Non-pigmented ciliary epithelial cell (primary cell): ENCODE measurements at places on chromosomes 1 and 21.
A peak's percentile ranks its signal among the peaks of the same experiment; 100 is the strongest.

DNA sequence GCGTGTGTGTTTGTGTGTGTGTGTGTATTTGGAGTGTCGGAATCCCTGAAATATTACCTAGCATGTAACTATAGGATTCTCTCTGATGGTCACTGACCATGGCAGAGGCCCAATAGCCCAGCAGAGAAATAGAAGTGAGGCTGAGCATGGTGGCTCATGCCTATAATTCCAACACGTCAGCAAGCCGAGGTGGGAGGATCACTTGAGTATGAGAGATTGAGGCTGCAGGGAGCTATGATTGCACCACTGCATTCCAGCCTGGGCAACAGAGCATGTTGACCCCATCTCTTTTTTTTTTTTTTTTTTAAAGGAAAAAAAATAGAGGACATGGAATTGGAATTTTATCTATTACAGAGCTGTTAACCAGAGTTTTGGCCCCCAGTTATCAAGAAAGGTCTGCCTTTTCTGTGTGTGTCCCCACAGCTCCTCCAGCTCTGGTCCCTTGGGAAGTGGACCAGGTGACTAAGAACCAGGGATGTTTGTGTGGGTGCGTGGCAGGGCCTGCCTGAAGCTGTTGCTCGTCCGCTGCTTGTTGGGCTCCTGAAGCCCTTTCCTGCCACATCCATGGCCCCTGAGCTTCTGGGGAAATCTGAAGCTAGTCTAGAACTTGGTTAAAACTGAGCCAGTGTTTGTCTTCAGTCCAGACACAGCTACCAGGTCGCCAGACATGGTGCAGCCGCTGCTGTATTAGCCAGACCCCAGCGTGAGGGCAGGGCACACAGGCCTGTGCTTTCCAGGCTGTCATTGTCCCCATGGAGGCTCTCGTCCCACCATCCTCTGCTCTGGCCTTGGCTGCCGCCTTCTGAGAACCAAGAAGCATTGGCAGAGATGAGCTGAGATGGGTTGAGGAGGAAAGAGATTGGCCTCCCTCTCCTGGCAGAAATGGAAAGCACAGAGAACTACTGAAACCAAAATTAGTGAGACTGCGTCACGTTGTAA, 25.5 kb downstream of the CAPN9 start:
- no peak for DNase-seq

- no peak for DNase-seq
These were observed 1.7 kb downstream of the ID3 start for GRCh38 chr1:23557471-23558124.

DNA sequence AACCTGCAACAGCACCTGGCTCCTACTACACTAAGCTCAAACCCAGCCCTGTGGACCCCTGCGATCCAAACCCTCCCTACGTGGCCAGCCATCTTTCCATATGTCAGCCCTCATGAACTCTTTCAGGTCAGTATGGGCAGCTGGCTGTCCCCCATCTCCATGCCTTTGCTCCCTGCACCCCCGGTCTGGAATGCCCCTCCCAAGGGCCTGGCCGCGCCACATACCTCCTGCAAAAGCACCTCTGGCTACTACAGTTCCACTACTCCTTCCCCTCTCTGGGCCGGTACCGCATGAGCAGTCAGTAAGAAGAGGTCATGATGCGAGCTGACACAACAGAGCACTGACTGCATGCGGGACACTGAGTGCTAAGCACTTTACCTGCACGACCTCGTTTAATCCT, 10.0 kb upstream of the TAGLN2 start:
- DNase-seq = no peak

DNA sequence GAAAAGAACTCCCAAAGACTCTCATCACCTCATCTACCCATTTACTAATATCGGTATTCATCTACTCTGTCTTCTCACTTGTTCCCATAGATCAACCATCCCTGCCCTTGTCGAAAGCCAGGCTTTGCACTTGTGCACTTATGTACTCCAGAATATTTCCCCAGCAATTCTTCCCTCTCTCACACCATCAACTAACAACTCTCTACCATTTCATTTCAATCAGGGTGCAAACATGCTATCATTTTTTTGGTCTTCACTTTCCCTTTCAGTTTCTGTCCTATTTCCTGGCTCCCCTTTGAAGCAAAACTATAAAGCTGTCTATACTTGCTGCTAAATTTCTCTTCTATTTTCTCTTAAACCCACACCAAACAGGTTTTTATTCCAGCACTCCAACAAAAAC, 6.7 kb downstream of the C1orf105 start:
- no peak for DNase-seq

DNA sequence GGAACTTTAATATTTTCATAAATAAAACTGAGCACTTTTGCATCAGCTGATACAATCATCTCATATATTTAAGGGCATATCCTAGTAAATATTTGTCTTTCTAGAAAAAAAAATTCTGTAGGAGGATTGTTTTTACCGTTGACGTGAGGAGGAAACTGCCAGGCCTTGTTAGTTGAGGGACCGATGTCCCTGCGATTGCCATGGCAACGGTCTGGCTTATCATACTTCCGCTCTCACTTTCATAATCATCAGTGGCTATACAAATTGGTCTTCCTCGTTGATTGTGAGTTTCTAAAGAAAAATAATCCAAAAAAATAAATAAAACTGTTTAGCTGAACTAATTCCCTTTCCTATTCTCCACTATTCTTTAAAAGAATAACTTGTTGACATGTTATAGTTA, 69.3 kb upstream of the ANGPTL3 start:
- DNase-seq = no peak

DNA sequence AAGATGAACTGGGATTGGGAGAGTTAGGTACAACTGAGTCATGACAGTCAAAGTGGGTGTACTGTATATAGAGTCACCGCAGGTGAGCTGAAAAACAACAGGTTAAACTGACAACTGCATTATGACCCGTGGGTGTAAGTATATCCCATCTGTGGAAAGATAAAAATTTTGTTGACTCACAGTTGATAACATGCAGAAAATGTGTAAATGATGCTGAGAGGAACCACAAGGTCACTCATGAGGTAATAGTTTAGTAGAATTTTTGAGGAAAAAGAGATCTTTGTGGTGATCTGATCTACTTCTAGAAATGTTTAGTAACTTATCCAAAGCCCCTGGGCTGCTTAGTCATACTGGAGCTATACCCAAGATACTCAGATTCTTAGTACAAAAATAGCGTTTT, 838 bp downstream of the OR2C3 start:
- DNase-seq = no peak

DNA sequence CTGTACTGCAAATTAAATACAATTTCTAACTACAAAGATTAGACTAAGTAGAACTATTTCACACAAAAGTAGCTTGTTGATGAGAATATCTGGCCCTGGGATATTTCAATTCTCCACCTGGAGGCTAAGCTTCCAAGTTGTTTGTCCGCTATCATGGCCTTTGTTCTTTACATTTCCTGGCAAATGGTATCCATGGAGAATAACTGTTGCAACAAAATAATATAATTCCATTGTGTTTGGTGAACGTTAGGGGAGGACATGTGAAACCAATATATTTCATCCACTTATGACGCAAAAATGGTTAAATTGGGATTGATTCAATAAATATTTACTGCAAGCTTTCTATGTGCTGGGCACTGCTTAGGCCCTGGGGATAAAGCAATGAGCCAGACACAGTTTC, 565.4 kb downstream of the PTPRC start:
- DNase-seq = no peak

DNA sequence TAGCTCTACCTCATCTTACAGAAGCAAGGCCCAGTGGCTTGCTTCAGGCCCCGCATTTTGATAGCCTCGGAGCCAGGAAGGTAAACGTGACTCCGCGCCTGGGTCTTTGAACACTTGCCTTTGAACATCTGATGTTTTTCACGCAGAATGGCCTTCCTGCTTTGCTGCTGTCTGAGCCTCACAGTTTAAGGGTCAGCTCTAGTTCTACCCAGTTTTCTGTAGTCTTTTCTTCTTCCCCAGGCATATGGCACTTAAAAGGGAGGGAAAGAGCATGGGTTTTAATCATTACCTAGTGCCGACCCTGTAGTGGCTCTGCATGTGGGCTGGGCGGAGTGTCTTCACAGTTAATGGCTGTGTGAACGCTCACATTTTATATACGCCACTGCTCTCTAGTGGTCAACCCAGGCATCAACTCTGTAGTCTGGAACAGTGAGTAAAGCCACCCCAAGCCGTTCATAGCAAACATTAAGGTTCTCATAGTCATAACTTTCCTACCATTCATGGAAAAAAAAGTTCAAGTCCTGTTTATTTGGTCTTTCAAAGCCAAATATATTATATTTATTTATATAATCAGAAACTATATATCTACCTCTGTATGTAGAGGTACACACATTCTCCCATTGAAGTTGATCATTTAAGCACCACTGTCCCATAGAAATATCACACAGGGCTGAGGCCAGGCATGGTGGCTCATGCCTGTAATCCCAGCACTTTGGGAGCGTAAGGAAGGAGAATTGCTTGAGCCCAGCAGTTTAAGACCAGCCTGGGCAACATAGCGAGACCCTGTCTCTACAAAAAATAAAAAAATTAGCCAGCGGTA, 78.1 kb downstream of the IER5 start:
- no peak for DNase-seq

DNA sequence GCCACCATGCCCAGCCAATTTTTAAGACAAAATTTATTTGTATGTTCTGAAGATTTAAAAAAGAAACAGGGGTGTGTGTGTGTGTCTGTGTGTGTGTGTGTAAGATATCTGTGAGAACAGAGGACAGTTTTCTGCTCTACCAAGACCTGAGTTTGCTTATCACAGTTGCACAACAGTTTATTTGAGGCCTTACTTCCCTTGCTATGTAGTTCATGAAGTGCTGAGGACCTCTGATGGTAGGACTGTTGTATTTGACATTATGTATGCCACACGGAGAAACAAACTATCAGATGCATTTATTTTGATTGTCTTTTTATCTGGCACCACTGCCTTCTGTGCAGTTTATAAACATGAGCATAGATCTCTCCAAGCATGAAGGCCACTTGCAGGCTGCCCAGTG, 355.2 kb downstream of the PBX1 start:
- DNase-seq = peak; percentile 14

GRCh38 chr1:223886516-223886921, 40.8 kb upstream of the TP53BP2 start:
- no peak for DNase-seq

- DNase-seq = no peak
These were observed 958 bp downstream of the NFYC start for GRCh38 chr1:40692429-40692895.

DNA sequence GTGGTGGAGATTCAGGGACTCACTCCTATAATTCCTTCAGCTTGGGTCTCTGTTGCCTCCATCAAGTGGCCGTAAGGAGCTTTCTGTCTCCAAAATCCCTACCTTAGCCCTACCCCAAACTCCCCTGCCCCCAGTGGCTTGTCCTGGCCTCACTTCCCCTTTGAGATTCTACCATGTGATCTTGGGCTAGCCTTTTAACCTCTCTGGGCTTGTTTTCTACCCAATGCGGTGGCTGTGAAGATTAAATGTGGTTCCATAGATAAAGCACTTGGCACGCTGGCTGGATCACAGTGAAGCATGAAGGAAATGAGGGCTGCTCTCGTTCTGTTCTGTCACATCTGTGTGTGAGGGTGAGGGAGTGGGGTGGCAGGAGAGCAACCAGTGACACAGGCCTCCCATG, 43.6 kb downstream of the FAAH start:
- DNase-seq = no peak

GRCh38 chr1:180672505-180672904, 40.7 kb downstream of the XPR1 start:
- no peak for DNase-seq

GRCh38 chr21:34552360-34553098, 40.5 kb upstream of the KCNE1 start:
- DNase-seq = no peak

DNA sequence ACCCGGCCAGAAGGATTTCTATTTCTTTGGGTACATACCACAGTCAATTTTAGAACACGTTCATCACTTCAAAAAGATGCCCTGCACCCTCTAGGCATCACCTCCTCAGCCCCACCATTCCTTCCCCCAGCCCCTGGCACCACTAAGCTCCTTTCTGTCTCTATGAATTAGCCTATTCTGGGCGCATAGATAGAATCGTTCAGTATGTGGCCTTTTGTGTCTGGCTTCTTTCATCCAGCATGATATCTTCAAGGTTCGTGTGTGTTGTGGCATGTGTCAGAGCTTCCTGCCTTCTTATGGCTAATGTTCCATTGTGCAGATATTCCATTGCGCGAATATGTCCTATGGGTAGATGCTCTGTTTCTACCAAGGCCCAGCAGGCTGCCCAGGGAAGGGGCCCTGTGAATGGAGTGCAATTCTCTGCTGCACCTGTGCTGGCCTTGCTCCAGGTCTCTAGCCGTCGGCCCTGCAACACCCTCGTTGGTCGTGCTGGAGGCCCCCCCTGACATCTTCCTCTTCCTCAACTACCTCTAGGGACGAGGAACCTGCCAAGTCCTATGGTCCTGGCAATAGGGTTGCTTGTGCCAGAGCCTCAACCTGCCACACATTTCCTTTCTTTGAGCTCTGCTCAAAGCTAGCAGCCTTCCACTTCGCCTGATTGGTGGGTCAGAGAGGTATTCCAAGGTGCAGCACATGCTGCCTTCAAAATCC, 113.5 kb downstream of the RIPK4 start:
- no peak for DNase-seq

GRCh38 chr1:61494000-61494399, 230.9 kb downstream of the TM2D1 start:
- DNase-seq = no peak

DNA sequence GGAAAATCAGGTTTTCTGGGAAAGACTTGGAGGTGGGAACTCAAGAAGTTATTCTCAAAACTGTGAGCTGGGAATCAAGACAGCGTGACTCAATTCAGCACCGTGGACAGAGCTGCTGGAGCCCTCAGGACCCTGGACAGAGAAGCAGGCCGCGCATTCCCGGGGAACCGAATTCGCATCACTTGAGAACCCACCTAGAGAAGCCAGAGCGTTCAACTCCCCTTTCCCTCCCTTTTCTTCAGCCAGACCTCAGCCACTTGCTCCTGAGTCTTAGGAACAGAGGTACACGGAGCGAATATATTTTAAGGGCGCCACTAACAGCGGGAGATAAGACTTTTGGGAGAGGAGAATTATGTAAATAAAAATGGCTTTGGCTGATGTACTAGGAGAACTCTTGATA, 2.0 kb upstream of the LIN28A start:
- DNase-seq = no peak

DNA sequence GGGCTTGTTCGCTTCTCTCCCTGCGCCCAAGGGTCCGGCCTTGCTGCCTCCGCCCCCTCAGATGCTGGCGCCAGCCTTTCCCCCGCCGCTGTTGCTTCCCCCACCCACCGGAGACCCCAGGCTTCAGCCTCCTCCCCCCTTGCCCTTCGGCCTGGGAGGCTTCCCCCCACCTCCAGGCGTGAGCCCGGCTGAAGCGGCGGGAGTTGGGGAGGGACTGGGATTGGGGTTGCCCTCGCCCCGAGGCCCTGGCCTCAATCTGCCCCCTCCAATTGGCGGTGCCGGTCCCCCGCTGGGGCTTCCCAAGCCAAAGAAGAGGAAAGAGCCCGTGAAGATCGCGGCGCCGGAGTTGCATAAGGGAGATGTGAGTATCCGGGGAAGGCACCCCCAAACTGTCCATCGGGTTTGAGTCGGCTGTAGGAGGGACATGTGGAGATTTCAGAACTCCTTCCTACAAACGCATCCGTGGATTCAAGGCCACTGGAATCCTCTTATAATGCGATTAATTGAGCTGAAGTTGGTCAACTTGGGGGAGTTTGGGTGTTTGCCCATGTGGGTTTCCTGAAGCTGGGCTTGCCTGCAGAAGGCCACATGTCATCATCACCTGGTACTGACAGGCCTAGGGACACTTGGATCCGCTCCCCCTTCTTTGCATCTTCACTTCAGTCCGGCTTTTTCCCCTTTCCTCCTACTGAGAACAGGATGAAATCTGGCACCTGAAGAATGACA, 707 bp downstream of the PRCC start:
- DNase-seq = no peak

- DNase-seq = no peak
These were observed 329.9 kb upstream of the GREM2 start for GRCh38 chr1:240941701-240942370.
